ENCODE measurements at places on chromosomes 2 and 18.

DNA sequence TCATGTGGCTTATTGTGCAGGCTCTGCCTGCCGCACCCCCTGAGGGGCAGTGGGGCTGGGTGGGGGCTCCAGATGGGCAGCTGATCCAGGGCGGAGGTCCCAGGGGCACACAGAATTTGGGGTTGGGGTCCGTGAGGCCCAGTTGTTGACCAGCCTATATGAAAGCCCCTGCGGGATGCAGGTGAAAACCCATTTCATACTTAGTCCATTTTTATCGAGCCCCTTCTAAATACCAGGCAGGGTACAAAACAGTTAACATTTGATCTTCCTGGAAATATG lies 30.6 kb downstream of the MYO7B start:
- DNase-seq: no peak

DNA sequence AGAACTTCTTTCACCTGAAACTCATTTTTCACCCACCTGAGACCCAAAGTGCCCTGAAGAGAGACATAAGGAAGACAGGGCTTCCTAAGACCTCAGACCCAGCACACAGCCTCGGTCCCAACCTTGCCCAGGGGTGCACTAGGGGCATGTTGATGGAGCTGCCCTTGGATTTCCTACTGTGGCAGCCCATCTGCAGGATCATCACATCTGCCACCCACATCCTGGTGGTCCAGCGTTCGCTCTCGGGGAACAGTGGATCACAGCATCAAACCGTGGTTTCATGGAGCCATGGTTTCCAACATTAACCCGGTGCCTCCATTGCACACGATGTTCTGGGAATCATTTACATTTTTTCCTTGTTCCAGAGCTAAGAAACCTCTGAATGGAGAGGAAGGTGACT lies 186.4 kb downstream of the TFCP2L1 start:
- no peak for DNase-seq

DNA sequence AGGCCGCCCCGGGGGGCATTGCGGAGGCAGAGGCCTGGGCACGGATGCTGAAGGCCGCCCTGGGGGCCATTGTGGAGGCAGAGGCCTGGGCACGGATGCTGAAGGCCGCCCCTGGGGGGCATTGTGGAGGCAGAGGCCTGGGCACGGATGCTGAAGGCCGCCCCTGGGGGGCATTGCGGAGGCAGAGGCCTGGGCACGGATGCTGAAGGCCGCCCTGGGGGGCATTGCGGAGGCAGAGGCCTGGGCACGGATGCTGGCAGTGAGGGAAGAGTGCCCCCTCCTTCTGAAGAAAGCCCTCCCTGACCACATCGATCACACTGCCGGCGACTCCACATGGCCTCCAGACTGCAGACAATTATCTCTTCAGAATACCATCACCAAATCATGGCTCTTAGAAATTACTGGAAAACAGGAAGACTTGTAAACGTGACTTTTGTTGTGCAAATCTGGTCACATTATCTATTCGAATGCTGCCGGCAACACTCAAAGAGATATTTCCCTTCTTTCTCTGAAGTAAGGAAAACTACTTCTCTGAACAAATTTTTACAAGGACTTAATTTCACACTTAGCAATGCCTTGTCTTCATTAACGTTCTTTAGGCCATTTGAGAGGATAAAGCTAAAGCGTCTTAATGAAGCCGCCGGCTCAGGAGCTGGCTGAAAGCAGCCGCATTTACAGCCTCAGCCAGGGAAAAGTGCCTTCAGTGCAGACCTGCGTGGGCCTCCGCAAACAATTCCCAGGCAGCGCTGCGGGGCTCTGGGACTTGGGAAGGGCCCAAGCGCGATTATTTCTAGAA lies 18.1 kb upstream of the SNTG2 start:
- DNase-seq: no peak

DNA sequence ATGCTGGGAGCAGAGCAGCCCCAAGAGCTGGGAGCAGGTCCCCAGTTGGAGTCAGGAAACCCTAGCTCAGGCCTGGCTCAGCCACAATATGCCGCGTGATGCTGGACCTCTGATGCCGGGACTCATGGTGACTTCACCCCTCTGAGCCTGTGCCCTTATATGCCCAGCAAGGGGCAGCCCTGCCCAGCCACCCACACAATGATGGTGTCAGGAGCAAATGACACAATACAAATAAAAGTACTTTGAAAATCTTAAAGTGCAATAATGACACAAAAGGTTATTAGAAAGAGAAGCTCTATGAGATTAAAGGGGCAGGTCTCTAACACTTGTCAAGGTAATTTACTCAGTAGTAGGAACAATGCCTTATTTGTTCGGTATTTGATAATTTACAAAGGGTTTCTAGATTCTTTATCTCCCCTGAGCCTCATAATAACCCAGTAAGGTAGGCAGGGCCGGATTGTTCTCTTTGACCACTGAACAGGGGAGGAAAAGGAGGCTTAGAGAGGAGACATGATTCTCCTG lies 18.3 kb upstream of the KIF3C start:
- DNase-seq: no peak

GRCh38 chr2:32718752-32719151 lies 90.9 kb downstream of the TTC27 start:
- no peak for DNase-seq

- DNase-seq: peak; percentile 36
Observed at GRCh38 chr18:34493099-34493544, 217.0 kb upstream of the DTNA start.

DNA sequence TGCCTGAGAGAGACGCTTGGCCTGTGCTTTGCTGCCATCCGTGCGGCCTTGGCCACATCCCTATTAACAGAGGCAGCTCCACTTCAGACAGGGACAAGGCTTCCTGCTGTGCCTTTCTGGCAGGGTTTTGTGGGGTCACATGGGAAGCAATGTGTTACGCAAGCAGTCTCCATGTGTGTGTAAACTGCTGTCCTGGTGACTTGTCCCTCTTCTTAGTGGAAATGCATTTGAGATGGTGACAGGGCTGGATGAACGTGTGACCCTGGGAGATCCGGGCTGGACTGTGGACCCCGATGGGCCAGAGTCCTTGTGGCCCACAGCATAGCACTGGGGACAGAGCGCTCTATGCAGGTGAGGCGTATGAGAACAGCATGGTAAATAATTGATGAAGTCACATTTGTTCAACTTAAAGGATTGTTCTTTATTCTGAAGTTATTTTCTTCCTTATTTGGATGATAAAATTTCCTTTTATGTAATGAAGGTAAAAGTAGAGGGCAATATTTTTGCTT lies 23.2 kb downstream of the ASB1 start:
- DNase-seq: peak; percentile 87

- DNase-seq: no peak
Observed at GRCh38 chr18:44590956-44591670, 89.6 kb upstream of the SETBP1 start.

DNA sequence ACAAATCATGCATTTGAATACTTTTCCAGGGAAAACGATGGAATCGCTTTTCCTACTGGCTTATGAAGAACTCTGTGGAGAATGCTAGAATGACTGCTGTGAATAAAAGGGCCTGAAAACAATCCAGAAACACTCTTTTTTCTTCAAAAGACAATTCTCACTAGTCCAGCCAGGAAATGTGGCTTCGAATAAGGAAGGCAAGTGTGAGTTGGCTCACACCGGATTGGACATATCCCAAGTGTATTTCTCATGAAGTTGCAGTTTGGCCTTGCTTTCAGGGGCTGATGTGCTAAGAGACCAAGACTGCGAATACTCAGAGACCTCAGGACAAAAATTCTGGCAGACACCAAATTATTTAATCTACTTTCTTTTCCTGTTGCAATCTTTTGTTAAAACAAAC lies 54.1 kb downstream of the FIGN start:
- DNase-seq: no peak

DNA sequence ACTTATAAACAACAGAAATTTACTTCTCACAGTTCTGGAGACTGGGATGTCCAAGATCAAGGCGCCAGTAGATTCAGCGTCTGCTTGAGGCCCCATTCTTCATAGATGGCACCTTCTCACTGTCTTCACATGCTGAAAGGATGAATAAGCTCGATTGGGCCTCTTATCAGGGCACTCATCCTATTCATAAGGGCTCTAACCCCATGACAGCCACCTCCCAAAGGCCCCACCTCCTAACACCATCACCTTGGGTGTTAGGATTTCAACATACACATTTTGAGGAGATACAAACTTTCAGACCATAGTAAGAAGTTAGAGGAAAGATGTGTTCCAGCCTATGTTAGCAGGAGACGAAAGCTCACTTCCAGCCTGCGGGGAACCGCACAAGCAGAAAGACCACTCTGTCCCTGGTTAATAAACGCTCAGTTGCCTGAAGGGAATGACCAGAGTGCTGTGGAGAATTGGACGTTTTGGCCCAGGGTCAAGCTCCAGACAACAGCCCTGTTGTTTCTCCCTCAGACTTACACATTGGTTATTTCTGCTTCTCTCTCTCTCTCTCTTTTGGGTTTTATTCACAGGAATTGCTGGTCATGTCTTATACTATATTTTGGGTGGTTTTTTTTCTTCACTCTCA lies 90.3 kb downstream of the MAPRE2 start:
- DNase-seq: peak; percentile 35

DNA sequence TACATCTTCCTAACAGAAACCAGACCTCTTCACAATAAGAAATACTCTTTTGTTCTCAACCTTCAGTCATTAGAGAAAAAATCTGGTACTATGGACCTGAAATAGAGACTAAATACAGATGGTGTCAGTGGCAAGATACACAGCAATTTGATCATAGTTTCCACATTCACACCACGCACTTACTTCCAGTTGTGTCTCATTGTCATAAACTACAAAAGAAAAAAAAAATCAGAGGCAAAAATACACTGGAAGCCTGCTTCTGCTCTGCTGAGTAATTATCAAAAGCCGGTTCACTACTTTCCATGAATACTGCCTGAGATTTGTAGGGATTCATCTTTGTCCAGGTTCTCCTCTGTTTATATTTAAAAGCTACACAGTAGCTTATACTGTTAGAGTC lies 182.6 kb downstream of the PID1 start:
- no peak for DNase-seq

DNA sequence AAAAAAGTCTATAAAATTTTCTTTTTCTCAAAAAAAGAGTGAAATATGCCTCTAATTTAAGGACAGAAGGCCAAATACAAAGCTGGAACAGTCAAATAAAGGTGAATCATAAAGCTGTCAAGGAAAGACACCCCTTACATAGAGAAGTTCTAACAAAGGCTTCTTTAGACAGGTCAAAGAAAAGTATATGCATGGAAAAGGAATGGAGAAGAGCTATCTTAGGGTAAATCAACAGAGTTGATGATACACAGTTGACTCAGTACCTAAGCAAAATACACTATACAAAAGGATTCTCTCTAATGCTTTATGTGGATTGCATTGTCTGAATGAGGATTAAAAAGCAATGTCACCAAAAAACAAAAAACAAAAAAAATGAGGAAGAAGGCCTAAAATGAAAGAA lies 214.8 kb downstream of the TXNL1 start:
- DNase-seq: no peak

- no peak for DNase-seq
Observed at GRCh38 chr2:85972355-85972754, 83.6 kb upstream of the ST3GAL5 start.

- DNase-seq: no peak
Observed at GRCh38 chr2:118062048-118062447, 26.2 kb upstream of the INSIG2 start.

DNA sequence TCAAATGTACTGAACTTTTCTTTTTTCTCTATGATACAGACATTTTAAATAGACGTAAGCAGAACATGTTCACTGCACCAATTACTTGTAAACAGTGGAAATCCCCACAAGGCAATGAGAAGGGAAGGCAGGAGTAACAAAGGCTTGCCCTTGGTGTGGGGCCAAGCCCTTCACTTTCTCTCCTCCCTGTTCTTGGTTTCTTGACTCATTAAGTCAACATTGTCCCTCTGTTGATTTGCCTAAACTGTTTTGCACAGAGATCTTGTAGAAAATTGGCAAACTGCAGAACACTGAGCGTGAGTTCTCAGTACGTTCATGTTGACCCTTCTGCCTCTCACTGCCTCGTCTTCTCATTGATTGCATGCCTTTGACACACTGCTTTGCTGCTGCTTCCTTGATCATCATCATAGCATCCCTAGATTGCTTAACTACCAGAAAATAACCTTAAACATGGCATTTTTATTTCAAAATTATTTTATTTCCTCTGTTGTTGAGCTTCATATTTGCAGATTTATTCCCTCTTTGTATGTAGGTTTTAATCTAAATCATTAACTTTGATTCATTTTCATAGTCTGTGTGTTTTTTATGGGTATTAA lies 257.7 kb downstream of the PTGR3 start:
- no peak for DNase-seq

DNA sequence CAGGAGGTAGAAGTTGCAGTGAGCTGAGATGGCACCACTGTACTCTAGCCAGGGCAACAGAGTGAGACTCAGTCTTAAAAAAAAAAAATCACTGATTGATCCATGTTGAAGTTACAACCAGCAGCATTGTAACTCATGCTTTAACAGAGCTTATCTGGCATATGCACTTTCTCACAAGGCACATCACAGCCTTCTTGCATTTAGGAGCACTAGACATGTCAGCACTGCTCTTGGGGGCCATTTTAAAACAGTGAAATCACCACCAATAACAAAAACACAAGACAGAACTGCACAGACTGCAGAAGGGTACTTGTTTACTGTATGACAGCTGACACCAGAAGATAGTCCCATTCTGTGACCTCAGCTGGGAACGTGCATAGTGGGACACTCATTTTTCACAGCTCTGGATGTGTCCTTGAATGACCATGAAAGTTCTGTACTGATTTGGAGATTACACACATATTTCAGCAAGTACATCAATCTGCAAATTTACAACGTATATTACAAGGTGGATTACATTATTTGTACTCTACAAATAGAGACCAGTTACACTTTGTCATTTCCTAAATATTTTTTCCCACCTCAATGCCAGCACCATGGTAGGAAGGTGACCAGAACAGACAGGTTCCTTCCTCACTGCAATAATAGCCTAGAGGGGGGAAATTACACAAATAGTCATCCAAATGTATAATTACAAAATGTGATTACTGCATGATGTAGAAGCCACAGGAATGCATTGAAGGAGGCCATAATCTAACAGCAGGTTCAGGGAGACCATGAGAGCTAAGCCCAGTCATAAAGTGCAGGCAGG lies 35.1 kb downstream of the CCBE1 start:
- no peak for DNase-seq

GRCh38 chr2:28047681-28048080 lies 157.2 kb downstream of the BABAM2 start:
- no peak for DNase-seq

DNA sequence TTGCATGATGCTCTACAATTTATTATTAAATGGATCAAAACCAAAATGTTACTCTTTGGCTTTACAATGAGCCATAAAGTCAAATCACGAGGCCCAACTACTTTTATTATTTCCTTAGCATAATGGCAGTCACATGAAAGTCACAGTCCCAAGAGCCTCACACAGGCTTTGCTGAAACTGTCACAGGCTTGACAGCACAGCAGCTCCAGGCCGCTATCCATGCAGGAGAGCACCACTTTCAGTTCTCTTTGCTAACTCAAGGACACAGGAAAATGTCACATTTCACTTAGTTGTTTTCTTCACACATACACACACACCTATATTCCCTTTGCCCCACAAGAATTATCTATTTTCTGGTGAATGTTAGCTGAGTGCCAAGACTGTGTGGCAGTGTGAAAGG lies 11.1 kb upstream of the MSGN1 start:
- no peak for DNase-seq

Measured in C1 segment of cervical spinal cord (tissue), 14 donors.